Activated CD4-positive, alpha-beta memory T cell treated with anti-CD3 and anti-CD28 coated beads, Interleukin-2, amount 10 ng/mL, durations not matched to agents 7 days and 5 days (primary cell): ENCODE measurements at places on chromosomes 5 and 9. TPM values are rescaled to one million over a fixed set of nuclear protein-coding genes. Genes with fewer than 3 reads are reported as not detected.

Gene NXNL2
- not detected for total RNA-seq

Gene KCNV2
- total RNA-seq, result not detected

Gene C9orf153
- total RNA-seq, result not detected

Gene HK3
- not detected for total RNA-seq

Gene DNAJB5
- total RNA-seq, result 3.2 TPM

Gene PLAC8L1
- 0.50 TPM for total RNA-seq

Gene OR1Q1
- total RNA-seq, result not detected

Gene WDR31
- 0.85 TPM for total RNA-seq
